ENCODE measurements at places on chromosomes 3 and 15. TPM values are rescaled to one million over a fixed set of nuclear protein-coding genes. Genes with fewer than 3 reads are reported as not detected.

Gene PRTG
- total RNA-seq: 1.8 TPM

Gene GOLGA8Q
- 2.4 TPM for total RNA-seq

Gene HESX1
- total RNA-seq: 0.96 TPM

Gene CYP1A1
- 0.71 TPM for total RNA-seq

Gene ADAMTS7
- 1.7 TPM for total RNA-seq

Gene CHCHD6
- 43.3 TPM for total RNA-seq

Gene CLSTN2
- 115 TPM for total RNA-seq

Gene SLC12A1
- total RNA-seq: 1.4 TPM

Gene LRTM1
- total RNA-seq: not detected

Gene GP9
- total RNA-seq: not detected

Gene SYNM
- total RNA-seq: 79.2 TPM

Gene GOLGA6B
- total RNA-seq: 0.51 TPM

Gene FAM43A
- 11.4 TPM for total RNA-seq

Gene BCL2A1
- 0.43 TPM for total RNA-seq

Gene SHF
- total RNA-seq: 40.3 TPM

Gene COL6A5
- total RNA-seq: not detected

Gene PDIA3
- total RNA-seq: 124 TPM

Gene RGMA
- total RNA-seq: 68.0 TPM

Gene GAP43
- 328 TPM for total RNA-seq

Gene LMAN1L
- total RNA-seq: 3.2 TPM

Gene ASB14
- not detected for total RNA-seq

Gene CPLX3
- total RNA-seq: 4.4 TPM

Gene FMN1
- 78.8 TPM for total RNA-seq

Gene PRSS50
- total RNA-seq: 0.21 TPM

Gene MYO5A
- total RNA-seq: 99.8 TPM

Gene DZIP3
- 65.1 TPM for total RNA-seq

Gene CYP8B1
- not detected for total RNA-seq

Gene SAMMSON
- total RNA-seq: 0.62 TPM

Gene AP3B2
- 187 TPM for total RNA-seq

Gene AGBL1
- 0.72 TPM for total RNA-seq

Gene CHST13
- not detected for total RNA-seq

Gene TNFSF10
- 9.5 TPM for total RNA-seq

Gene SOX14
- not detected for total RNA-seq

Gene DUOXA1
- 1.7 TPM for total RNA-seq

Gene CCRL2
- total RNA-seq: 1.6 TPM

Gene RASGRP1
- total RNA-seq: 42.9 TPM

Gene STXBP5L
- total RNA-seq: 136 TPM

Gene C3orf52
- total RNA-seq: 1.5 TPM

Gene PLA2G4E
- 0.20 TPM for total RNA-seq

Gene THAP10
- total RNA-seq: 14.6 TPM

Gene GOLGA6A
- 0.46 TPM for total RNA-seq

Gene PAQR9
- total RNA-seq: 6.8 TPM

Gene ATP13A5
- total RNA-seq: 1.1 TPM

Gene ALG3
- total RNA-seq: 17.1 TPM

Gene CNTN3
- 37.0 TPM for total RNA-seq

Gene USF3
- total RNA-seq: 23.1 TPM

Gene A4GNT
- 0.76 TPM for total RNA-seq

Gene OSTN
- 1.4 TPM for total RNA-seq

Gene MB21D2
- 6.5 TPM for total RNA-seq

Gene TUSC2
- total RNA-seq: 44.3 TPM

Gene NOX5
- total RNA-seq: 0.45 TPM

Gene CLDN1
- total RNA-seq: 0.86 TPM

Gene RTP3
- not detected for total RNA-seq

Gene SLC2A2
- not detected for total RNA-seq

Gene RPL39L
- 3.8 TPM for total RNA-seq
